Natural killer cell treated with Interleukin-12 subunit alpha and Interleukin-12 subunit beta and Interleukin-15 and Interleukin-18, amount 100 ng/mL, for 72 hours (primary cell): ENCODE measurements at places on chromosomes 1 and 21. TPM values are rescaled to one million over a fixed set of nuclear protein-coding genes. Genes with fewer than 3 reads are reported as not detected.

Gene SPRR5
- total RNA-seq, result not detected

Gene SPATA21
- not detected for total RNA-seq

Gene FCRLA
- not detected for total RNA-seq

Gene SGIP1
- not detected for total RNA-seq

Gene FUCA1
- total RNA-seq, result 10.3 TPM

Gene CAMSAP2
- 0.31 TPM for total RNA-seq

Gene NHLH1
- total RNA-seq, result 1.2 TPM

Gene THEM5
- total RNA-seq, result not detected

Gene APOBEC4
- total RNA-seq, result not detected

Gene ANKRD65
- not detected for total RNA-seq

Gene RNU1-4
- 3,879 TPM for total RNA-seq

Gene GPR3
- 1.1 TPM for total RNA-seq

Gene LAMB3
- 1.2 TPM for total RNA-seq
